Left kidney (tissue), 8 donors: ENCODE measurements at places on chromosomes 3 and 15.

GRCh38 chr3:9147896-9148266 is 101.6 kb downstream of the SRGAP3 start:
- DNase-seq = no peak

DNA sequence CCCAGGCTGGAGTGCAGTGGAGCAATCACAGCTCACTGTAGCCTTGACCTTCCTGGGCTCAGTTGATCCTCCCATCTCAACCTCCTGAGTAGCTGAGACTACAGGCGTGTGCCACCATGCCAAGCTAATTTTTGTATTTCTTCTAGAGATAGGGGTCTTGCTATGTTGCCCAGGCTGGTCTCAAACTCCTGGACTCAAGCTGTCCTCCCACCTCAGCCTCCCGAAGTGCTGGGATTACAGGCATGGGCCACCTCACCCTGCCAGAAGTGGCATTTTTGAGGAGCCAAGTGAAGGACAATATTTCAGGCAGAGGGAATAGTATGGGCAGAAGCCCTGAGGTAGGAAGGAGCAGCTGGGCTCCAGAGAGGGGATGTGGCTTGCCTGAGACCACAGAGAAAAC is 4.7 kb downstream of the ANKDD1A start:
- DNase-seq = no peak

- DNase-seq = no peak
Observed at GRCh38 chr3:45123030-45123429, 23.1 kb downstream of the CDCP1 start.

DNA sequence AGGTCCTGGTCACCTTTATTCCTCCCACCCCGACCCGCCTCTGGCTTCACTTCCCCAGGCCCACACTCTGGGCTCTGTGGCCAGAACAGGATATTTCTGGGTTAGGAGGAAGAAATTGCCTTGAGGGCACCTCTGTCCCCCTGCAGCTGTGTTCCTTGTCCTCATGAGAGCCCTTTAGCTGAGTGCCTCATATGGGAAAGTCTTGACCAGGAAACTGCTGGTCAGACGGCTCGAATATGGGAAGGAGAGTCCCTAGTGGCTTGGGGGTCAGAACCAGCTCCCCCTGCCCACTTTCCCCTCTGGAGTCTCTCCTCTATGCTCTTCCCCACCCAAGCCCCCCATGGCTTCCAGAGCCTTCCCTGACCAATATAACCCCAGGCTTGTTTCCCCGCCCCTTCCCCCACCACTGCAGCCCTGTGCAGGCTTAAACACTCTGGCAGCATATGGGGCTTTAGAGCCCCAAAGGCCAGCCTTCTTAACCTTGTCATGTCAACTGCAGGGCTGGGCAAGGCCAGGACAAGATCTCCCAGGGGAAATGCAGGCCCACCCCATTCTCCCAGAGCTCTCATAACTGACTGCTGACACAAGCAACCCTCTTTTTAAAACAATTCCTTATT is 36.4 kb downstream of the SEC22C start:
- no peak for DNase-seq

GRCh38 chr3:4472766-4473165 is 5.7 kb upstream of the SUMF1 start:
- DNase-seq = no peak

DNA sequence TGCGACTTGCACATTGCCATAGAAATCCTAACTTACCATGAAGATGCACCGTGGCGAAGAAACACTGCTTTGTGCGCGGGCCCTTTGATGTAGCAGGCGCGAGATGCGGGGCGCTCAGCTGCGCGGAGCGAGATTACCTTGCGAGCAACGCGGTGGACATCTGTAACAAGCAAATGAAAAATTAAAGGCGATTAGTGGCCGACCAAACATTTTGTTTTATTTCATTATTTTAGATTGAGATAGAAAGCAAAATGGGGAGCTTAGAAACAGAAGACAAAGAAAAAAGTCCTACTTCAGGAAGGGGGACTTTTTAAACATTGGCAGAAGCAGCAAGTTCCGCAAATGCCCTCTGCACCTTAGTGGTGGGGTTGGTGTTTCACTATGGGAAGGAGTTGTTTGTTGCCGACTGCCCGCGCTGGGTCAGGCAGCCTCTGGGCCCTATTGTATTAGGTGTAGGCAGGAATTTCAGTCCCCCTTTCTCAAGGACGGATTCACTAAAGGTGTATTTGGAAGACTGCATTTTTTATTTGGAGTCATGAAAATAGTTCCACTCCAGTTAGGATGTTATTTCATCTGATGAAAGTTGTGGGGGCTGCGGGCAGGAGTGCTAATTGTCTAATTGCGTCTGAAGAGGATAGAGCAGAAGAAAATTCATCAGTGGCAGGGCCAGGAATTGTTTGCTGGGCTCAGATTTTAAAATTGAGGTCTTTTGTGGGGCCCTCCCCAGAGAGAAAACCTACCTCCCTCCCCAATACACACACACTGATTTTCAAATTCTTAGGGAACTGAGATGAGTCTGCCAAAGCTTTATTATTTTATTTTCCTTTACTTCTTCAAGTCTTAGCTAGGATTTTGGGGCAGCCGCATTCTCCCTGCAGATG is 17.4 kb downstream of the ZIC4 start:
- no peak for DNase-seq
